ENCODE measurements at places on chromosomes 13 and 19. TPM values are rescaled to one million over a fixed set of nuclear protein-coding genes. Genes with fewer than 3 reads are reported as not detected.

DNA sequence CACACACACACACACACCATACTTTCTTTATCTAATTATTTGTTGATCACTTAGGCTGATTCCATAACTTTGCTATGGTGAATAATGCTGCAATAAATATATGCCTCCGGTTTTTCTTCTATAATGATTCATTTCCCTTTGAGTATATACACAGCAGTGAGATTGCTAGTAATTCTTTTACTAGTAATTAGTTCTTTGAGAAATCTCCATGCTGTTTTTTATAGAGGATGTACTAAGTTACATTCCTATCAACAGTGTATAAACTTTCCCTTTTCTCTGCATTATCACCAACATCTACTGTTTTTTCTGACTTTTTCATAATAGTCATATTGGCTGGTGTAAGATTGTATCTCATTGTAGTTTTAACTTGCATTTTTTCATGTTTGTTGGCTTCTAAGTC lies 1405.1 kb downstream of the PCDH9 start:
- DNase-seq: no peak

GRCh38 chr19:35861640-35862160 lies 5.0 kb downstream of the KIRREL2 start:
- DNase-seq: no peak

DNA sequence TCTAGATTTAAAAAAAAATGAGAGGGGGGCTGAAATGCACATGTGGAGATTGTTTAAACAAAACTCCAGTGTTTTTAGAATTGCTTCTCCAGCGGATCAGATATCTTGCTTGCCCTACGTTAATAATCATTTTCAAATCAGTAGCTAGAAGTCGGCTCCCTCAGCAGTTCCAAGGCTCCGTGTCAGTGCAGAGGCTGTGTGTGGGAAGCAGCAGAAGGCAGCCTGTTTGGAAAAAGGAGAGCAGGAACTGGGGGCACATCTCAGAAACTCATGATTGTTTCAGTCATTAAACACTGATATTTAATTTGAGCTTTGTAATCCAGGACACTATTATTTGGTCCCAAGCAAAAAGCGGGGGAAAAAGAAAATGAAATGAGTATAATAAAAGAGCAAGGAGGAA lies 50.9 kb downstream of the SOX21 start:
- DNase-seq: no peak

DNA sequence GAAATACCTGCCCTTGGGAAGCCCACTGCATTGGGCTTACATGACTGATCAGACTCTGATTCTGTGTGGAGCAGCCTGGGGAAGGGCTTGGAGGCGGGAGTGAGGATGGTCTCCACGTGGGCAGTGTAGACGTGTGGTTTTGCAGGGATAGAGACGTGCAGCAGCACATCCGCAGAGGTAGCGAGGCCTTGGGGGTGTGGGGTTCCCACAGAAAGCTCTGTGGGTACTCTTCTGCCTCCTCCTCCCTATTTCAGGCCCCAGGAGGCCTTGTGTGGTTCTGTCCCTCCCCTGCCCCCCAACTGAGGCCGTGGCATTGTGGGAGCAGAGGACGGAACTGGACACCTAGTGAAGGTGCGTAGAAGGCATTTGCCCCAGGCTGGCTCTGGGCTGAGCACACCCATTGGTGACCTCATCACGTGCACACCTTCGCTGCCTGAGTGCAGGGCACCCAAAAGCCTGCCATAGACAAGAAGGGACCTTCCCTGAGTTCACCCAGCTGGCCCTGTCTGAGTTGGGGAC lies 28.9 kb downstream of the PPP1R37 start:
- DNase-seq: no peak

GRCh38 chr19:38528931-38529330 lies 88.8 kb downstream of the MAP4K1 start:
- DNase-seq: no peak

DNA sequence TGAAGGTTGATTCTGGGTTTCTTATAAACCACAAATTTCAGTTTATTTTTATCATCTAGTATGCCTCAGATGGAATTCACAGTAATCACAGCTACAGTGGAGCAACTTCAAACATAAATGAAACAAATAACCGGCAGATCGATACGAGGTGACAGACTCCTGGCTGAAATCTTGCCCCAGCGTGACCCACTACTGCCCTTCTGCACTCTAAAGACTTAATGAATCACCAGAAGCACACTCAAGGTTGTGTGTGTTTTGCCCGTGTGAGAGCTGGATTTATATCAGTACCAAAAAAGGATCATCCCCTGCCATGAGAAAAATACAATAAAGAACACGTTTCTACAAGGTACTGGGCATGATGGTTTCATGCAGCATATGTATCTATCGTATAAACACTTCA lies 161.7 kb downstream of the KLF12 start:
- DNase-seq: no peak

GRCh38 chr13:101554420-101555125 lies 102.1 kb downstream of the ITGBL1 start:
- no peak for DNase-seq

DNA sequence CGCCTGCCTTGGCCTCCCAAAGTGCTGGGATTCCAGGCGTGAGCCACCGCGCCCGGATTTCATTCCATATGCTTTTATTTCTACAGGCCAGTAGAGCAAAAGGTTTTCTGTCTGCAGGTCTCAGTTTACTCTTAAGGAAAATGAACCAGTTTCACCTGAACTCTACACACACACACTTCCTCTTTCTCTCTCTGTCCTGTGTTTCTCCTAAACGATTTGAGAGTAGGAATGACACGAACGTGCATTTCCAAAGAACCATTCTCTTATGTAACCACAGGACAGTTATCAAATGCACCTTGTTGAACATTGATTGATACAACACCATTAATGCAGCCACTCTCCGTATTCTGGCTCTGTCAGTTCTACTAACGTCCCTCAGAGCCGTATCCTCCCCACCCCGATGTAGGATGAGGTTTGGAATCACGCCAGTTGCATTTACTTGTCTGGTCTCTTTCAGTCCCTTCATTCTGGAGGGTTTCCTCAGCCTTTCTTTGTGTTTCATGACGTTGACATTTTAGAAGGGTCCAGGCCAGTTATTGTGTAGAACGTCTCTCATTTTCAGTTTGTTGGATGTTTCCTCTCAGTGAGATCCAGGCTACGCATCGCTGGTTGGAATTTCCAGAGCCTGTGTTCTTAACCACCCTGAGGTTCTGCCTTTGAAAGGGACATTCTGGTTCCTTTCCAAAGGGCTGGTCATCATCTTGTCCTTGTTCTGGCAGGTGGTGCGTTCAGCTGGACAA lies 36.0 kb downstream of the BICRA start:
- no peak for DNase-seq

GRCh38 chr13:20160306-20161274 lies at the start of gene GJA3:
GJA3 (minus strand) TSS chr13:20161052; CDS start chr13:20143288, 17,764 bp downstream.
- DNase-seq: no peak

GRCh38 chr13:50224534-50224933 lies 209.3 kb downstream of the KCNRG start:
- no peak for DNase-seq

GRCh38 chr19:4807188-4807587 lies 15.7 kb downstream of the FEM1A start:
- DNase-seq: no peak

DNA sequence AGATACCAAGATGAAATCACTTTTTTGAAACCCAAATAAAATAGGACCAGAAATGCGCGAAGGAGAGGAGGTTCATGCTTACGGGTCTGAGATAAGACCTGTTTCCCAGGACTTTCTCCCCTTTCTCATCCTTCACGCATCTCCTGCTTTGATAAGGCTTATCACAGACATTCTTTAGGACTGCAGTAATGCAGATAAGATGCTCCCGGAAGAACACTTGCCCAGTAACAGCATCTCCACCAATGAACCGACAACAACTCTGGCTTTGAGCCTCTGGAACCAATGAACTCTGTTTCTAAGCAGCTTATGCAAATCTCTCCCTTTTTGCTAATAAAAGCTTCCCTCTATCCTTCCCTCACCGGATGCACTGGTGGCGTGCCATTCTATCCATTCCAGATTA lies 783.4 kb upstream of the ARGLU1 start:
- no peak for DNase-seq

DNA sequence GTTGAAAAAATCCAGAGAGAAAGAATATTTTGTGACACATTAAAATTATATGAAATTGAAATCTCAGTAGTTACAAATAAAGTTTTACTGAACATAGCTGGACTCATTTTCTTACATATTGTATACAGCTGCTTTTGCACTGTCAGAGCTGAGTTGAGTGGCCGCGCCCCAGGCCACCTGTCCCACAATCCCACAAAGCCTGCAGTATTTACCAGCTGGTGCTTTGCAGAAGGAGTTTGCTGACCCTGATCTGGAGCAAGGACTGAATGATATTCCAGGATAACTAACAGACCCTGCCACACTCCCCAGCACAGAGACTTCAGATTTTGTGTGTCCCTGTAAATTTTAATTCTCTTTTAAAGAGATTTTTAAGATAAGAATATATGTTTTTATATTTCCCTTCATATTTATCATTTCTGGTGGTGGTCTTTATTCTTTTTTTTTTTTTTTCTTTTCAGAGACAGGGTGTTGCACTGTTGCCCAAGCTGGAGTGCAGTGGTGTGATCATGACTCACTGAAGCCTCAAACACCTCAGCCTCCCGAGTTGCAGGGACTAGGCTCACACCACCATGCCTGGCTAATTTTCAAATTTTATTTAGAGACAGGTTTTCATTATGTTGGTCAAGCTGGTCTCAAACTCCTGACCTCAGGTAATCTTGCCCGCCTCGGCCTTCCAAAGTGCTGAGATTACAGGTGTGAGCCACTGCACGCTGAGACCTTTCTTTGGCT lies 48.5 kb downstream of the TDRD12 start:
- no peak for DNase-seq

DNA sequence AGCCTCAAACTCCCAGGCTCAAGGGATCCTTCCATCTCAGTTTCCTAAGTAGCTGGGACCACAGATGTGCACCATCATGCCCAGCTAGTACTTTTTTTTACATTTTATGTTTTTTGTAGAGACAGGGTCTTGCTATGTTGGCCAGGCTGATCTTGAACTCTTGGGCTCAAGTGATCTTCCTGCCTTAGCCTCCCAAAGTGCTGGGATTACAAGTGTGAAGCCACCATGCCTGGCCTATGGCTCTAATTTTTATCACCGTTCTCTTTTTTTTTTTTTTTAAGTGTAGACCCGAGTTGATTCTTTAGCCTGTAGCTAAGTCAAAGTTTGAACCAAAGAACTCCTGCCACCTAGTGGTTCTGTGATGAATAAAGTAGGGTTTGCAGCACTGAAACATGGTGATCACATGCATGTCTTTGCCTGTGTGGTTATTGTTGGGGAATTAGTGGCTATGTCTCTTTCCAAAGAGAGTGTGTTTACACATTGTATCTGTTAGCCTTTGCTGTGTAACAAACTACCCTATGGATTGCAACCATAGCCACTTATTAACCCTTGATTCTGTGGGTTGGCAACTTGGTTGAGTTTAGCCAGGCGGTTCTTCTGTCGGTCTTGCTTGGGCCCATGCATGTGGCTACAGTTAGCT lies 11.6 kb downstream of the NFILZ start:
- DNase-seq: no peak

DNA sequence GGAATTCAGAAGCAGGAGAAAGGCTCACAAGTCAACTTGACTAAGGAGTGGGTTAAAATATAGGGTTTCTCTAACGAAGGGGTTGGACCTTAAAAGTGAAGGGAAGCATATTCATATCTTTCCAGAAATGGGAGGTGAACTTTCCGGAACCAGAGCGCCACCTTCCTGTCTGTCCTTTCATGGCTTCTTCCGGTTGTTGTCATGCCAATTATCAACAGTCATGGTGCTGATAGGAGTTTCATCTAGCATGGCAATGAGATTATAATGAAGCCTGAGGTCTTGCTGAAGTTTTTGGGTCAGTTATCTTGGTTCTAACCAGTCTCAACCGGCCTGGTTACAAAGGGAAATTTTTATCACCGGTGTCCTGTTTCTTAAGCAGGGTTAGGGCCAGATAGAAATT lies 162.9 kb upstream of the NBEA start:
- no peak for DNase-seq

GRCh38 chr19:39158646-39159260 lies 33.2 kb downstream of the PAK4 start:
- DNase-seq: no peak

GRCh38 chr13:62643799-62644524 lies 1228.3 kb upstream of the PCDH20 start:
- DNase-seq: no peak

GRCh38 chr19:2201473-2202148 lies 34.5 kb downstream of the PLEKHJ1 start:
- no peak for DNase-seq

- DNase-seq: no peak
Observed at GRCh38 chr13:104442536-104442935, 1376.3 kb upstream of the SLC10A2 start.

PLA2G4C gene
- total RNA-seq: 175 TPM

IGLON5 gene
- total RNA-seq: 17.9 TPM

C13orf42 gene
- total RNA-seq: not detected

CDC34 gene
- total RNA-seq: 85.5 TPM

TEX29 gene
- 9.2 TPM for total RNA-seq

OR4F17 gene
- not detected for total RNA-seq

SPATA13 gene
- 29.6 TPM for total RNA-seq

OR7A5 gene
- not detected for total RNA-seq

TNFSF9 gene
- total RNA-seq: 5.2 TPM

TICAM1 gene
- total RNA-seq: 12.6 TPM

ZNF524 gene
- 12.2 TPM for total RNA-seq

Data from dorsolateral prefrontal cortex (tissue), 122 donors.